ENCODE measurements at places on chromosomes 2 and 18.

- no peak for DNase-seq
Measured at GRCh38 chr2:128287780-128288735, 30.6 kb downstream of the HS6ST1 start.

DNA sequence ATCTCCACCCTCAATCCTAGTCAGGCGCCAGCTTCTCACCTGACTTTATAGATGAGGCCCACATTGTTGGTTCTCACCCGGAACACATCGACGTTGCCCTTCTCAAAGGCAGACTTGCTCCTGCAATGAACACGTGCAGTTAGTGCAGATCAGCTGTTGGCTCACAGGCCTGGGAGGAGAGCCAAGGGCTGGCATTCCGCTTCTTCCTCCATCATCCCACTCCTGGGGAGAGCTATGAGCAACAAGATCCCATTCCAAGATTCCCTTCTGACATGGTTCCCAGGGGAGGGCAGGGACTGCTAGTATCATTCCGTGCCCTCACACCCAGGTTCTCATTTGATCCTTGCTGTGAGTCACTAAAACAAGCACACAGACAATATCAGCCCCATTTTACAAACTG, 15.1 kb downstream of the LOXHD1 start:
- no peak for DNase-seq

DNA sequence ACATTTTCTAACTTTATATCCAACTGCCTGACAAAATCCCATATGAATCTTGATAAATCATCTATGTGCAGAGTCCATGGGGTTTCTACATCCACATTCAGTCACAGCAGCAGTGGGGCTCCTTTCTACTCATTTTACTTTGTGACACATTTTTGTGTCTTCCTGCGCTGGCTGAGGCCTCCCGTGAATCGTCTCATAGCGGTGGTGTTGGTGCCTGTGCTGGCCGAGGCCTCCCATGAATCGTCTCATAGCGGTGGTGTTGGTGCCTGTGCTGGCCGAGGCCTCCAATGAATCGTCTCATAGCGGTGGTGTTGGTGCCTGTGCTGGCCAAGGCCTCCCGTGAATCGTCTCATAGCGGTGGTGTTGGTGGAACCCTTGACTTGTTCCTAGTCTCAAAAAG, 17.0 kb downstream of the SNED1 start:
- no peak for DNase-seq

- DNase-seq, result no peak
Measured at GRCh38 chr2:43367012-43367782, 140.8 kb upstream of the ZFP36L2 start.

DNA sequence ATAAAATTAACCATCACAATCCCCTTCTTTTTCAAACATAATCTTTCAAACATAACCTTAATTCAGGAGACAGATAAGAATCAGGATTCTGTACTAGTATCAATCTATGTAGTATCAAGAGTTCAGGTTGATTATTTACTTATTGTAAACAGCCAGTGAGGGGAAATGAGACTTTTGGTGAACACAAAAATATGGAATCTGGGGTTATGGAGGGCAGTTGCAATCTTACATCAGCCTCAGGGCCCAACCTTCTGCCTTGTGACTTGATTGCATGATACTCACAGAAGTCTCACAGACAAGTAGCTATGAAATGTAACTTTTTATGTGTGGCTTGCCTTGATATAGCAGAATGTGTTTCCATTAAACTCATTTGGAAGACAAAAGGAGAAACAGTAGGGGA, 262.7 kb upstream of the THSD7B start:
- DNase-seq, result no peak

GRCh38 chr2:39154944-39155343, 34.1 kb upstream of the SOS1 start:
- DNase-seq, result no peak

- DNase-seq, result no peak
Measured at GRCh38 chr18:61127714-61128467, 205.3 kb upstream of the CDH20 start.

GRCh38 chr2:14722904-14723570, 90.5 kb downstream of the LRATD1 start:
- no peak for DNase-seq

DNA sequence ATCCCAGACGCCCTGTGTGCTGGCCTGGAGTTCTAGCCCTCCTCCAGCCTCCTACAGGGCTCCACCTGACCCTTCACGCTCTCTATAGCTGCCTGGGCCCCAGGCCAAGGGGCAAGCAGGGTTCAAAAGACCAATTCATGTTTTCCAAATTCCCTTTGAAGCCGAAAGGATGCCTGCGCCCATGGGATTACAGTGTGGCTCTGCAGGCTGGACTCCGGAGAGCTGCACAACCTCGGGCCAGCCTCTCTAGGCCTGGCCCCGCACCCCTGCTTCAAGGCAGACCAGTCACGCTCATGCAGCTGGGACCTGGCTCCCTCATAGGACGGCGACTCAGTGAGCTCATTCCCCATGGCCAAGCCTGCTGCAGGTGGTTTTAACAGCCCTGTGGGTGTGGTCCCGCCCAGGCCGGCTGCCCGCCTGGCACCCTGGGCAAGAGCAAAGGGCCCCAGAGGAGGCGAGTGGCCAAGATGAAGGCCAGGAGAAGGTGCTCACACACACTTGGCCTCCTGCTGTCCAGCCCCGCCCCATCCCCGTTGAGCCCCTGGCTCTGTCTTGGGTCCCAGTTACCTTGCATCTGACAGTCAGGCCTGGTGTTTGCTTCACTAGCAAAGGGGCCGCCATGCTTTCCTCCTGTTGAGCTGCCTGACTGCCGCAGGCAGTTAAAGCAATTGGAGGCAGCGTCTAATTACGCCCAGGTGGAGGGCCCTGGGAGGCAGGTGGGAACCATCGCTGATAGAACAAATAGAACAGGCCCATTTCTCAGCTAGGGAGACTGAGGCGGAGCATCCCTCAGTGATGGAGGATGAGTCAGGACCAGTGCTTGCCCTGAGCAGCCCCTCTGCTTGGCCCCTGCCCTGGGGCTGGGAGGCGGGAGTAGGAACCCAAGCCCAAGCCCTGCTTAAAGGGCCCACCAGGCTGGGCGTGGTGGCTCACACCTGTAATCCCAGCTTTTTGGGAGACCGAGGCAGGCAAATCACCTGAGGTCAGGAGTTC, 56.9 kb downstream of the SMAD7 start:
- DNase-seq, result no peak

DNA sequence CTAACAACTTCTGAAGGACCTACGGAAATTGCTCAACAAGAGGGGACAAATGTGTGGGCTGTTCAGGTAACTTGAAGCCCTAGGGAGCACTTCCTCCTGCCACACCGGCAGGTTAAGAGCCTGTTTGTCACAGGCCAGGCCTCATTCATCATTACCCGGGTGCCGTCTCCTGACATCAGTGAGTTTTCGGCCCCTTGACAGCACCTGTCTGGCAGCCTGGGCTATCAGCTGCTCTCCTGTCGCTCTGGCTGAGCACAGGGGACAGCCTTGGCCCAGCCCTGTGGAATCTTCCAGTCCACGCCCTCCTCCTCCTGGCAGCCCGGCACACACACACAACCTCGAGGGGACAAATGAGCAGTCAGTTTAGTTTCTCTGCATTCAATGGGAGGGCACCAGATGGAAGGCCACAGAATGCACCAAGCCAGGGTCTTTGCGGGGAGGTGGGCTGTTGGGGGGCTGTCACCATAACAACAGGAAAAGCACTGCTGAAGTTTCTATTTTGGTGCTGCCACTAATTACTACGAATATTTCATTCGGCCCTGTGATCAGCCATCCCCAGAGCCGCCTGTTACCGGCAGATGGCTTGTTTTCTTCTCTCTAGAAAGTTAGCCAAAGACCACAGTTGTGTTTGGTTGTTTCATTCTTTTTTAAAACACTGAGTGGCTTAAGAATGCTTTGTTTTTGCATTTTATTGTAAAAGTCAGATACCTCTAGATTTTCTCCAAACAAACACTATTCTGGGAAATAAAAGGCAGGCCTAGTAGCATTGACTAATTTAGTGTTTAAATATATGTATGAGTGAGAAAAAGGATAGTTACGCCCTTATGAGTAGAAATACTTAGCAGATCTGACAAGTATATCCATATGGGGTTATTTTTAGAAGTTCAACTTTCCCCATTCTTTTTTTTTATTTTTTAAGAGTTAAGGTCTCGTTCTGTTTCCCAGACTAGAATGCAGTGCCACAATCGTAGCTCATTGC, 189.9 kb upstream of the NDUFV2 start:
- no peak for DNase-seq

- DNase-seq, result no peak
Measured at GRCh38 chr2:211259831-211260476, 703.6 kb downstream of the CPS1 start.

DNA sequence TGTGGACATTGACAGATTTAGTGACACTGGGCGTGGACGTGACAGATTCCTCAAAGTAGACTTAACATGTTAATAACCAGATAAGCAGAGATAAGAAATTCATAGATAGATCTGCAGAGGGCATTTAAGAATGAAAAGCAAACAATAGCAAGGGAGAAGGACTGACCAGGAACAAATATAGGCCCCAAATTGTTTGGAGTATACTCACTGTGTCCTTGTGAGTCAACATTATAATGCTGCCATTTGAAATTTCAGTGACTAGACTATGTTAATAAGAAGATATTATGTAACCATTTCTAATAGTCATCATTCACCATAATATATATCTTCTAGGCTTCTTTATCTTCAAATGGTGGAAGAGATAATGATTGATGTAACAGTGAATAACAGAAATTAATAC, 78.1 kb upstream of the SLC38A11 start:
- no peak for DNase-seq

DNA sequence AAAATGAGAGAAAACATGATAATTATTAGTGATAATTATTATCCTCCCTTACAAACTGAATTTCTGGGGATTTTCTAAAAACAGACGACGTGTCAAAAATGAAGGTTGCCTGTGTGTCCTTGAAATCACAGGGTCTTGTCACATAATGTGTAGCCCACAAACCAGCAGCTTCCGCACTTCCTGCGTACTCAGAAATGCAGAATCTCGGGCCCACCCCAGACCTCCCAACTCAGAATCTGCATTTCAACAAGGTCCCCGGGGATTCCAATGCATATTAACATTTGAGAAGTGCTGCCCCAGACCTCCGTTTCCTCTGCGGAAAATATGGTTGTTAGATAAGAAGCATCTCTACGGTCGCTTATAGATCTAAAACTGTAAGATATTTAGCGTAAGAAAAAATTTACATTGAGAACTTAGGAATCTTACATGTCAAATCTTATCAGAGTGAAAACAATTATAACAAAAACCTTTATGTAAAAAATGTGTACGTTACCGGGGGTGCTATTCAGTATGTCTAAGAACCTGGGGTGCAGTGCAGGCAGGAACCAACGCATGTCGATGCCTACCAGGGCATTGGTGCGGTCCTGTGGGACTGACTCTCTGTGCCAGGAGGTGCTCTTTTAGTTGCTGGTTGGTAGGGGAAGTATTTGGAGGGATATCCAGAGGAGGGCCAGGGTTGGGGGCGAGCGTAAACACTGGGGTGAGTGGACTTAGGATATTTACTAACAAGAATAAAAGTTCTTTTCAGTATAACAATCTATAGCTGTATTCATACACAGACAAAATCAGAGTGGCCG, 15.2 kb downstream of the CDKL4 start:
- no peak for DNase-seq
